ENCODE measurements at places on chromosomes 6 and 20. TPM values are rescaled to one million over a fixed set of nuclear protein-coding genes. Genes with fewer than 3 reads are reported as not detected.
A peak's percentile ranks its signal among the peaks of the same experiment; 100 is the strongest.

The ANKRD6 gene
- 4.0 TPM for total RNA-seq

The SPO11 gene
- not detected for total RNA-seq

The TPMT gene
- 13.2 TPM for total RNA-seq

GRCh38 chr6:118660218-118660569 lies 8.8 kb upstream of the CEP85L start:
- peak; percentile 45 for DNase-seq

DNA sequence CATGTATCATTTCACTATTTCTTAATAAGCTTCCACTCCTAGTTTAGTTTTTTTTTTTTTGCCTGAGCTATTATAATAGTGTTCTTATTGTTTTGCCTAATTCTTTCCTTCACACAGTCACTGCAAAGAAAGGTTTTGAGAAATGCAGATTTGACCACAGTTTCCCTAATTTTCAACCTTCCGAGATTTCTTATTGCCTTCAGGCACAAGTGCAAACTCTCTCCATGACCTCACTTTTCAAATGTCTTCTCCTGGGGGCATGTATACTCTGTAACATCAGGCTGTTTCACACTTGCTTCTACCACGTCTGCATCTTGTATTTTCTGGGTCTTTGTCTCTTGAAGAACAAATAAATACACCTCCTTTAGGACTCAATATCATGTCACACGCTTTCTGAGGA lies 339.0 kb upstream of the CITED2 start:
- no peak for DNase-seq

DNA sequence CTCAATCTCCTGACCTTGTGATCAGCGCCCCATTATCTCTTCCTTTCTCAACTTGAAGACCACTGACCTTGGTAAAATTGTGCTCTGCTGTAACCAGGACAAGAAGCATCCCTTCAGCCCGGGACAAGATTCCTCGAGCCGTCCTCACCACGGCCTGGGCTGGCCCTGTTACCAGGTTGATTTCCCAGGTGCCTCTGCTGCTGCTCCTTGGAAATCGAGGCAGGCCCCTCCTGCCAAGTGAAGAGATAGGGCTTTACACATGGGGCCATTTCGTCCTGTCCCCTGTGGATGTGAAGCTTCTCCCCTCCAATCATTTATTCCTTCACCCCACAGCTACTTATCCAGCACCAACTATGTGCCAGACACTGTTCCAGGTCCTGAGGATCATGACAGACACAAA lies 21.5 kb downstream of the RAB44 start:
- DNase-seq: no peak

DNA sequence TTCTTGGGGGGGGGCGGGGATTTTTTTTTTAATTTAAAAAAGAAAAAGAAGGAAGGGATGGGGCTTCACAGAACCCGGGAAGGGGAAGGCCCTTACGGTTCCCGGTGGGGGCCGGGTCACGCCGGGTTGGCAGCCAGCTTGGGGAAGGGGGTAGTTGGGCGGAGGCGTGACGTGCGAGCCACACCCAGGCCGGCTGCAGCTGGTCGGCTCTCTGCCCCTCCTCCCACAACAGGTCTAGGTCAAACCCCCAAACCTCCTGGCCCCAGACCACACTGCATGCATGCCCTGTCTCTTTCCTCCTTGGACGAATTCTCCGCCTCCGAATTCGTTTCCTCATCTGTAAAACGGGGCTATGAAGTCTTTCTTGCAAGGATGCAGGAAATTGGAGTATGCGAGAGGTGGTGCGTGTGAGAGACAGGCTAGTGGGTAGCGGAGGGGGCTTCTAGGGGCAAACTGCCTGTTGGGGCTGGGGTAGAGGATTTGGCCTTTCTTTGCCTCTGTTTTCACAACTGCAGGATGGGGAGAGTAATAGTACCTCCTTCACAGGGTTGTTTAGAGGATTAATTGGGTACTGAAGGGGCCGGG lies 828 bp downstream of the HCK start:
- no peak for DNase-seq

GRCh38 chr20:11186301-11187008 lies 512.7 kb upstream of the JAG1 start:
- no peak for DNase-seq

GRCh38 chr6:33840048-33840926 lies 36.5 kb upstream of the MLN start:
- peak; percentile 92 for DNase-seq

DNA sequence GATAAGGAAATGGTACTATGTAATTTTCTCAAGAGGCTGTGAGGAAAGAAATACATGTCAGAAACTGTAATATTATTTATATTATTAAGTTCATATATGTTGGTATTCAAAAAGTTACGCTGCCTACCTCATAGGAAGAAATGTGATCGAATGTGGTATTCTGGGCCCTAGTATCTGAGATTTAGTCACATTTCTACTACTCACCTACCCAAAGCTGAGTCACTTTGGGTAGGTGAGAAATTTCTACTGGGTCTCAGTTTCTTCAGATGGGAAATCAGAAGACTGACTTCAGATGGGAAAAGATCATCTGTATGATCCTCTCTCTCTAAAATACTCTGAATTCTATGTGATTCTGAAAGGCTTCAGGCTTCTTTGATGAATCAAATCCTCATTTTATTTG lies 411.0 kb downstream of the SYNE1 start:
- DNase-seq: no peak

DNA sequence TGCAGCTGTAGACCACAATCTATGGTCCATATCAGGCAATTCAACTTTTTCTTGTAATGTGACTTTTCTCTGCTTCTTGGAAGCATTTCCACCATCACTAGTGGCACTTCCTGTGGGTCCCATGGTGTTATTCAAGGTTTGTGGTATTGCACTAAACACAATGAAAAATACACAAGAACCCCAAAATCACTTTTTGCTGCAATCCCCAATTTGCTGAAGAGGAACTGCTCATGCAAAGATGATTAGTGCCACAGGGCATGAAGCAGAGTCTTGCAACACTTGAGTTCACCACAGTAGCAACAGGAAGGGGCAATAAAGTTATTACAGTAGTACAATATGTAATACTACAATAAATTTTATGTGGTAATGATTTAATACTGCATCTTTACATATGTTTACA lies 16.8 kb upstream of the TAAR1 start:
- no peak for DNase-seq

DNA sequence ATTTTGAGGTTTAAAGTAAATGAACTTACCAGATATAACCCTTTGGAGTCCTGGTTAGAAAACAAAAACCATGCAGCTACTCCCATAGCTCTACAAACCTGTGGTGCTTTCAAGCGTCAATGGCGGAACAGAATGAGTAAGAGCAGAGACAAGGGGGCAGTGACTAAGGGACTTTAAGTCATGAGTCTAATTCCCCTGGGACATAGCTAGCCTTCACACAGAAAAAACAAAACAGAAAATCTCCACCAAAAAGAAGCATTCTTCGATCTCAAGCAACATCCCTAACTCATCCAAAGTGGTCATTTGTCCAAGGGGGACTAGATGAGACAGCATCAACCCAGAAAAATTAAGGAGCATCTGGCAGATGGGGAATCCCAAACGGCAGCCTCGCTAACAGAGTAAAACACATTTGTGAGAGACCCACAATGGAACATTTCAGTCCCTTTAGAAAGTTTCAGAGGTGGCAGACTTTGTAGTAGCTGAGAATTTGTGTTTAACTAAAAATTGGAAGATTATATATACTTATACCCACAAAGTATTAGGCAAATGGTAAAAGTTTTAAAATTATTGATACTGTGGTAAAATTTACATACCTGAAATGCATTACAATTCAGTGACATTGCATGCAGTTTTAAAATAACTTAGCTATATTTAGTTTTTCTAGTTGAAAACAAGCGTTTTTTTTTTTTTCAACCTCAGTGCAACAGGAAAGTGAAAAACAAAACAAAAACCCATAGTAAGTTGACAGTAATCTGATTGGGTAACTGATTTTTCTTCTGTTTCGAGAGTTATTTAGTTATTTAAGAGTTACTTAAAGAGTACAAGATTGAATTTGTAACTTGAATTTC lies 67.5 kb downstream of the KCNQ5 start:
- peak; percentile 11 for DNase-seq
